ENCODE measurements at places on chromosomes 3 and 15.
A peak's percentile ranks its signal among the peaks of the same experiment; 100 is the strongest.

GRCh38 chr3:107092121-107092520, 285.1 kb upstream of the CCDC54 start:
- no peak for DNase-seq

- no peak for DNase-seq
These were observed 30.3 kb upstream of the TSC22D2 start for GRCh38 chr3:150377601-150378300.

GRCh38 chr3:89521328-89521727, 413.9 kb downstream of the EPHA3 start:
- no peak for DNase-seq

DNA sequence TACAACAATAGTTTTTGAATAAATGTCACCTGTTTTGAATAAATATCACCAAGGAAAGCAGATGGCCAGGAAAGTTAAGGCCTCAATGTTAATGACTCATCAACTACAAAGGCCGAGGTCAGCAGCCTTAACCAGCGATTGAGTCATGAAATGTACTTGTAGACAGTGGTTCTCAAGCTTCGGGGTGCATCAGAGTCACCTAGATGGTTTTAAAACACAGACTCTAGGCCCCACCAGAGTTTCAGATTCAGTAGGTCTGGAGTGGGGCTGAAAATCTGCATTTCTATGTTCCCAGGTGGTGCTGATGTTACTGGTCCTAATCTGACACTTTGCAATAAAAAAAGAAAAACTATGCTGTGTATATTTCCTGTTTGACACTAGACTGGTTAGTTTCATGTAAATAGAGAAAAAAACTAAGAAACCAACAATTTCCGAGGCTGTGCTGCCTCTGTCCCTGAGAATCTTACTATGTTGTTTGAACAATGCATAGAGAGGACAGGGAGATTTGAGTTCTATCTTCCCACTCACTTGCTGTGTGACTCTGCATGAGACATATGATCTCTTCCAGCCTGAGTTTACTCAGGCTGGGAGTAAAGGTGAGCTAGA, 9.8 kb downstream of the RAB27A start:
- DNase-seq, result peak; percentile 34

DNA sequence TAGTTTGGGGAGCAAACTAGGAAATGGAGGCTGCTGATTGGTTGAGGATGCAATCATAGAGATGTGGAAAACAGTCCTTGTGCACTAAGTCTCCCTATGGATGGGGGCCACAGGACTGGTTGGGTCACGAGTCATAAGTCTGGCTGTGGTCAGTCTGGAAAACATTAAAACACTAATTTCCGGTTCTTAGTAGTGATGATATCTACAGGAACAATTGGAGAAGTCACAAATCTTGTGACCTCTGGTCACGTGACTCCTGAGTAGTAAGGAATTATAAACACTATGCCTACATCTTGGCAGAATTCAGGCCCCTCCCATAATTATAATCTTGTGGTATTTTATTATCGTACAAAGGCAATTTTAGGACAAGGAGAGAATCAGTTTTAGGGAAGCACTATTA, 317.3 kb upstream of the ARPP21 start:
- no peak for DNase-seq

DNA sequence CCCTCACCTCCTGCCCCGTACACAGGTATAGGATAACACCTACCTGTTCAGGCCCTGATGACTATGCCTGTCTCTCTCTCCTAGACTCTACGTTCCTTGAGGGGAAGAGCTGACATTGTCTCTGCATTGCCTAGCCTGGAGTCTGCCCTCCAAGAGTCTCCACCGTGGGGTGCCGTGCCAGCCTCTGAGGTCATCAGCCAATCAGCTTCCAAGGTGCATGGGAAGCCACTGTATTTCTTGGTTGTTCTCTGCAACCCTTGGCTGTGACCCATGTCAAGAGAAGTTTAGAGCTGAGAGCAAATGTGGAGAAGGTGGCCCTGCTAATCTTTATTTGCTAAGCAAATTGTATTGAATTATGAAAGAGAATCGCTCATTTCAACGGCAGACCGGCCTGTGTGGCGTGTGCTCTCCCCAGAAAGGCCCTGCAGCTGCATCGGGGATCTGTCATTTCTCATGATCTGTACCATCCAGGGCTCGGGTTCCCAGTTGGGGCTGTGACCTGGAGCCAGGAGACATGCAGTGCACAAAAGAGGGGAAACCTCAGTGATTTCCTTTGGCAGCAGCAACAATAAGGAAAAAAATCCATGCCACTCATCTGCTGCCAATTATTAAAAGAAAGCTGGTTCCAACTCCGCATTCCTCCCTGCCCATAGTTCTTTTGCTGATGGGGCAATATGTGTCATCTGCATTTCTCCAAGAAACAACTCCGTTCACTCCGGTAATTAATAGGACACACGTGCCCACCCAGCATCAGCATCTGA, 182.2 kb downstream of the MEGF11 start:
- no peak for DNase-seq

GRCh38 chr3:15319575-15319974, 12.8 kb downstream of the SH3BP5 start:
- DNase-seq, result no peak

DNA sequence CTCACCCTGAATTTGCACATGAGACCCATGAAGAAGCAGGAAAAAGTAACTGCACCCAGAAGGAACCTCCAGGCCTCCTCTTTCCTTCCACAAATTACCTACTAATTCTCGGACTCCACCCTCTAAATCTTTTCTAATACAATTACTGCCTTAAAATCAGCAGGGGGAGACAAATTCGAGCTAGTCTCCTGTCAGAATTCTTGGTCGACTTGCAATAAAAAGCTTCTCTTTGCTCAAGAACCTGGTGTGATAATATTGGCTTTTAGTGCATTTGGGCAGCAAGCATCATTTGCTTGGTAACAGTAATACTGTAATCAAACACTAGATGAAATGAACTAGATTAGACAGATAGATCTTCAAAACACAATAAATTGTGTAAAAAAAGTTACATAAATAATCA, 281.9 kb downstream of the RAP2B start:
- DNase-seq, result no peak

DNA sequence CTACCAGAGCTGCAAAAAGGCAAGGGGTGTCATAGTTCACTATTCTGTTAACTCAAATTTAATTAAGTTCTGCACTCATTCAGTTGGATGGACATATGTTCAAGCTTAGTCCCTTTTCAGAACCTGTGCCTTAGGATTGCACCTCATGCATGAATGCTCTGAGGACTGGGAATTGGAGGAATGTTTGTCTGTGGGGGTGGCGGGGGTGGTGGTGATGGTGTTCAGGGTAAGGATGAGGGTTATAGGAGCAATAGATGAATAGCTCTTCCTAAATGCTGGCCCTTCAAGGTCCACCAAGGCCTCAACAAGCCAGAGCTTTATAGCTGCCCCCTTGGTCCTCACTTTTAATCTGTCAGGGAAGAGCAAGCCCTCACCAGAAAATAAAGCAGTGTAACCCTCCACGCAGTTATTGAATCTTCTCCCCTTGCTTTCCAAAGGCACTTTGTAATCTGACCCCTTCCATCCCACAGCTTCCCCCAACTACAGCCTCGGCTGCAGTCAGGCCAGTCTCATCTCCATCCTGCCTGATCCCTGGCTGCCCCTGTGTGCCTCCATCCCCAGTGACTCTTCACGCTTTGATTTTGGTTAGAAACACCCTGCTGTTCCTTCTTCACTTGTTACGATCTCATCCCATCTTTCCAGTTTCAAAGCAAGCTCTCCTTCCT, 221.6 kb upstream of the LMCD1 start:
- DNase-seq, result no peak

DNA sequence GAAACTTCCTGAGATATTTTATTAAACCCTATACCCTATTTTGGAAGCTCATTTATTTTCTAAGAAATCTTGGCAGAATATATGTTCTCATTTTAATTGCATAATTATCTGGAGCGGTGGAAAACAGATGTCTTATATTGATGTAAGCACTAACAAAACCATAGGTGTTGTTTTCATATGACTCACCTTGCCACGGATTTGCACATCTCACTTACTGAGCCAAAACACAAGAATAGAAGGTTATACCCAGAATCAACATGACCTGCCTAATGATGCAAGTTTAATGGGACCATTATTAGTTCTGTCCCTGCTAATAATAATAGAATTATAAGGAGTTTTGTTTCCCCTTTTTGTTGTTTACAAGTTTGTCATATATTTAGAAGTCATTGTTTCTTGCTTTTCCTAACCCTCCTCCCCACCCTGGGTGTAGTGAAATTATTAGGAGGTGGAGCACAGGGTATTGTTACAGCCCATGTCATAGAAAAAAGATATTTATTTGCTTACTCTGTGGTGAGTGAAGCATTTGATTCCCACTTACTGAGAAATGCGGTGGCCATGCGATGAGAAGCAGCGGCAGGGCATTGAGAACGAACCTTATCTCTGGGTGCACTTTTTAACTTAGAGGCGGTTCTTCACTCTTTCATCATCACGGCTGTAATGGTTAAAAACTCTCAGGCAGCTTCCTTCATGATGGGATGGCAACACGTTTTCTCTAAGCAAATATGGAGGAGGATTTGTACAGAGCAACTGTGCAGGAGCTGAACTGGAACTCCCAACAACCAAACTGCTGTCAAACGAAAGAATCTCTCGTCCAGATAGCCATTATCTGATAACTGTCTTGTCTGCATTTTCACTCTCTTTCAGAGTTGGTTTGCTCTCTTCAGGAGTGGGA, 521 bp downstream of the IL5RA start:
- no peak for DNase-seq

DNA sequence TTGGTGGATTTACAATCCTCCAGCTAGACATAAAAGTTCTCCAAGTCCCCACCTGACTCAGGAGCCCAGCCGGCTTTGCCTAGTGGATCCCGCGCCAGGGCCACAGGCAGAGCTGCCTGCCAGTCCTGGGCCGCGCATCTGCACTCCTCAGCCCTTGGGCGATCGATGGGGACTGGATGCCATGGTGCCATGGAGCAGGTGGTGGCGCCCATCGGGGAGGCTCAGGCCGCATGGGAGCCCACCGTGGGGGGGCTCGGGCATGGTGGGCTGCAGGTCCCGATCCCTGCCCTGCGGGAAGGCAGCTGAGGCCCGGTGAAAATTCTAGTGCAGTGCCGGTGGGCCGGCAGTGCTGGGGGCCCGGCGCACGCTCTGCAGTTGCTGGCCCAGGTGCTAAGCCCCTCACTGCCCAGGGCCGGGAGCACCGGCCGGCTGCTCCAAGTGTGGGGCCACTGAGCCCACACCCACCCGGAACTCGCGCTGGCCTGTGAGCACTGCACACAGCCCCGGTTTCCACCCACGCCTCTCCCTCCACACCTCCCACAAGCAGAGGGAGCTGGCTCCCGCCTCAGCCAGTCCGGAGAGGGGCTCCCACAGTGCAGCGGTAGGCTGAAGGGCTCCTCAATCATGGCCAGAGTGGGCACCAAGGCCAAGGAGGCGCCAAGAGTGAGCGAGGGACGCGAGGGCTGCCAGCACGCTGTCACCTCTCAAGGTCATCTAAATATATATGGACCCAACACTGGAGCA, 38.8 kb upstream of the IGSF11 start:
- DNase-seq, result no peak

DNA sequence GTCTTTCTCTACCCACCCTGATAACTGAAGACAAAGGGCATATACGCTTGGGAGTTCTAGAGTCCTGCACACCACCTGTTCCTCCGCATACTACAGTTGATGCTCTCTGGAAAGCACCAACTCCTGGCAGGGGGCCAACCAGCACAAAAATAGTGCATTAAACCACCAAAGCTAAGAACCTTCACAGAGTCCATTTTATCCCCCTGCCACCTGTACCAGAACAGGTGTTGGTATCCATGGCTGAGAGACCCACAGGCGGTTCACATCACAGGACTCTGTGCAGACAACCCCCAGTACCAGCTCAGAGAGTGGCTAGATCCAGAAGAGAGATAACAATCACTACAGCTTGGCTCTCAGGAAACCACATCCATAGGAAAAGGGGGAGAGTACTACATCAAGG, 114.4 kb upstream of the POU1F1 start:
- no peak for DNase-seq

GRCh38 chr3:153162513-153163392, 727 bp downstream of the RAP2B start:
- peak; percentile 16 for DNase-seq

- no peak for DNase-seq
These were observed 478.4 kb upstream of the THBS1 start for GRCh38 chr15:39102431-39102830.

DNA sequence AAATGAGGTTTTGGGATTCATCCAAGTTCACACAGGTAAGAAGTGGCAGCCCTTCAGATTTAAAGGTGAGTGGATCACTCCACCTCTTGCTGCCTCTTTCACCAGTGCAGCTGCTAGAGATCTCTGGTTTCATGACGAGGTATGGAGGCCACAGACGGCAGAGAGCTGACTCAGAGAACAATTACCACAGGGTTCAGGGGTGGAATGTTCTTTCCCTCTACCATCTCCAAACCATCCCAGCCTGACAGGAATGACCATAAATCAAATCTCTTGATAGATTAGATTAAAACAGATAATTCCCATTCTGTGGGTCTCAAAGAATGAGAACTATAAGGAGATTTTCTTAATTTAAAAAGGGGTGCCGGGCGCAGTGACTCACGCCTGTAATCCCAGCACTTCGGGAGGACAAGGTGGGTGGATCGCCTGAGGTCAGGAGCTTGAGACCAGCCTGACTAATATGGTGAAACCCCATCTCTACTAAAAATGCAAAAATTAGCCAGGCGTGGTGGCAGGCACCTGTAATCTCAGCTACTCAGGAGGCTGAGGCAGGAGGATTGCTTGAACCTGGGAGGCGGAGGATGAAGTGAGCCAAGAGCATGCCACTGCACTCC, 174.2 kb upstream of the ATP11B start:
- no peak for DNase-seq

DNA sequence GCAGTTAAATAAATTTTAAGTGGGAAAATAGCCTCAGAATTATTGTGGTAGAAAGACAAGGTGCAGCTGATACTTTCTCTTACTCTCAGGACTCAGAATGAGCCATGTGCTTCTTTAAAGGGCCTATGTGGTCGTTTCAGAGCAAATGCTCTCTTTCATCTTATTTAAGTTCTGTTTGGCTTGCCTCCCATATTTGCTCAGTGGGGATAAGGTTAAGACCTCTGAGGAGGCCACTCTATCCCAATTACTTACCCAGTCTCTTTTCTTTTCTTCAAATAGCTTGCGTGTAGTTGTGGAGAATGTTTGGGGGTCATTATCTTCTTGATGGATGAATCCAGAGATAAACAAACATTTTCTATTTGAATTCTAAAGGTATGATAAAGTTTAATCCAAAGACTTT, 221.9 kb downstream of the RBMS3 start:
- DNase-seq, result no peak

- no peak for DNase-seq
These were observed 199.6 kb downstream of the FMN1 start for GRCh38 chr15:32994810-32995424.

GRCh38 chr15:55980511-55980910, 12.9 kb downstream of the NEDD4 start:
- no peak for DNase-seq

GRCh38 chr3:159929171-159930141, 59.2 kb upstream of the IL12A start:
- DNase-seq, result no peak

GRCh38 chr15:45099549-45100165, 14.3 kb downstream of the DUOX2 start:
- DNase-seq, result no peak

GRCh38 chr3:61356685-61357084, 105.4 kb upstream of the FHIT start:
- DNase-seq, result no peak

- DNase-seq, result no peak
These were observed 365.9 kb upstream of the PROK2 start for GRCh38 chr3:72150634-72151412.

- DNase-seq, result no peak
These were observed 30.7 kb upstream of the IP6K2 start for GRCh38 chr3:48747706-48748105.

GRCh38 chr15:74656935-74657535, 38.8 kb downstream of the EDC3 start:
- DNase-seq, result no peak

- no peak for DNase-seq
These were observed 20.9 kb downstream of the TRPM1 start for GRCh38 chr15:31080591-31081014.
